ENCODE measurements at places on chromosomes 1 and 21.
A peak's percentile ranks its signal among the peaks of the same experiment; 100 is the strongest.

- DNase-seq = no peak
These were observed 8.7 kb upstream of the PIGM start for GRCh38 chr1:160040476-160040875.

GRCh38 chr1:8878698-8879463 is 395 bp upstream of the ENO1 start:
- DNase-seq = peak; percentile 100

DNA sequence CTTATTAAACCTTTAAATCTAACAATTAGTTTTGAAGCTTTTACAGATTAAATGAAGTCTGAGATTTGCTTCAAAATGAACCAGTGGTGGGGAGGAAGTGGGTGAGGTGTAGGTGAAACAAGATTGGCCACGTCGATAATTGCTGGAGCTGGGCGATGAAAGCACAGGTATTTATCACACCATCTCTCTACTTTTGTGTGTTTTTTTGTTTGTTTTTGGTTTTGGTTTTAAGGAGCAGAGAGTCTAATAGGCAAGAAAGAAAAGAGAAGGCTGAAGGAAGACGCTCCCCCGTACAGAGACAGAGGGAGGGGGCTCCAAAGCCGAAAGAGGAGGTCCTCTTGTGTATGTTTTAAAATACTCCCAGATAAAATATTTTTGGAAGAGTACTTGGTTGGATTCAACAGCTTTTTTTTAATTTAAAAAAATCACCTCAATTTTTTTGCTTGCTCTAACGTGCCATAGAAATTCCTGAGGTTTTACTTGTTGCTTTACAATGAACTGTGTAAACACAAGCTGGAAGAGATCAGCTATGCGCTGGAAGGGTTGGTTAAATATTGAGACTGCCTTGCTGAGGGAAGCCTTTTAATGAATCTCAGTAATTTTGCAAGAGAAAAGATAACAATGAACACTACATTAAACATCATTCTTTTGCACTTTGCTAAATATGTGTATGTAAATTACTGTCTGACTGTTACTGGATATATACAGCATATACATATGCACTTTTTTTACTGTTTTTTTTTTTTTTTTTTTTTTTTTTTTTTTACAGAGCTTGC is 6.7 kb upstream of the LGALS8 start:
- no peak for DNase-seq

DNA sequence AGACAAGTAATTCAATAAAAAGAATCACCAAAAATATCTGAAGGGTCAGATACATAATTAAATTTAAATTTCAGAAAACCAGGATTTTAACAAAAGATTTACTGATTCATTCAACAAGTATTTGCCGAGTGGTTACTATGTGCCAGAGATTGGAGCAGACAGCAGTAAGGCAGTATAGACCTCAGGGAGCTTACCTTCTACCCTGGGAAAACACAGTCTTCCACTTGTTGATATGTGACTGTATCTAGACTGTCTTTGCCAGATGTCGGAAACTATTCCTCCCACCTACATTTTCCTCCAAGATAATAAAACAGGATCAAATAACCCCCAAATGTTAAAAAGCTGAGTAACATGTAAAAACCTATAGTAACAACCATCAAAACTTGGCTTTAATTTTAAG is 6.2 kb downstream of the HNRNPR start:
- DNase-seq = no peak

- DNase-seq = no peak
These were observed 63.0 kb downstream of the HLX start for GRCh38 chr1:220942278-220942677.
